ENCODE measurements at places on chromosomes 7 and 10.

DNA sequence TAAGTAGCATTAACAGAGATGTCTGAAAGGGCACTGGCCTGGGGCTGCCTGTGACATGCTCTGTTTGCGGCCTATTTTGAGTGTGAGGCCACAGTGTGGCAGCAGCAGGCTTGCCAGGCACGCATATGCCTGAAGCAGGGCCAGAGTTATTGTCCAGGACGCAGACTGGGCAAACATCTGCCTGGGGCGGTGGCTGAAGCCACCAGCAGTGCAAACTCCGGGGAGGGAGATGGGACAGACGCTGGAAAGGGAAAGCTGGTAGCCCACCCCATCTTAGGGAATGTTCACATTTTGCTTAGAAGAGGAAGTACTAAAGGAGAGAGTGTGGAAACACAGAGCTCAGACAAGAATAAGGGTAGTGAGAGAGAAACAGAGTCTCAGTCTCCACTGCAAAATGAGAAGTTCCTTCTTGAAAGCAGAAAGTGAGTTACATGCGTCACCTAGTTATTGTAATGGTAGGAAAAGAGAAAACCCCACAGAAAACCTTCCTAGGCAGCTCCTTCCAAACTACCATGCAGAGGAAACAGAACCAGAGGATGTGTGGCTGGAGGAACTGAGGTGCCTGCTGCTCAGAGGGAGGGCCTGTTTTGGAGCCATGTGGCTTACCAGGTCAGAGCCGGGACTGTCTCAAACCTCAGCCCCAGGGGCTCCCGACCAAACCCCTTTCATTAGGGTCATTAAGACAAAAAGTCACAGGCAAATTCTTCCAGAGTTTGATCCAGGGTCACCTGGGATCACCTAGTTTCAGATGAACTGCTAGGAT lies 14.5 kb downstream of the AKR1B1 start:
- no peak for DNase-seq

DNA sequence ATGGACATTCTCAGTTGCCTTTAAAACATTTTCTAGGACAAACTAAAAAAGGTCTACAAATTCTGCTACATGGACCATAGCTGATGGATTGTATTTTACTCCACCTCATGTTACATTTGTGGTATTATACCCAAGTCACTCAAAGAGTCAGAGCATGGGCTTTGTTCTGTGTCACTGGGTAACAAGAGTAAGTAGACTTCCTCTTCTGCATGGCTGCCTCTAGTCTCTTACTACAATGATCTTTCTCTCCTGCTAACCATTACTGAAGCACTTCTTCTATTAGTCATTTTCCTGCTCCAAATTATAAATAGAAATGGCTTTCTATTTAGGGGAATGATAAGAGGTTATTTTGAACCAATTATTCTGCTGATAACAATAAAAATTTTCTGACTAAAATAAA lies 727.4 kb upstream of the NRP1 start:
- no peak for DNase-seq

DNA sequence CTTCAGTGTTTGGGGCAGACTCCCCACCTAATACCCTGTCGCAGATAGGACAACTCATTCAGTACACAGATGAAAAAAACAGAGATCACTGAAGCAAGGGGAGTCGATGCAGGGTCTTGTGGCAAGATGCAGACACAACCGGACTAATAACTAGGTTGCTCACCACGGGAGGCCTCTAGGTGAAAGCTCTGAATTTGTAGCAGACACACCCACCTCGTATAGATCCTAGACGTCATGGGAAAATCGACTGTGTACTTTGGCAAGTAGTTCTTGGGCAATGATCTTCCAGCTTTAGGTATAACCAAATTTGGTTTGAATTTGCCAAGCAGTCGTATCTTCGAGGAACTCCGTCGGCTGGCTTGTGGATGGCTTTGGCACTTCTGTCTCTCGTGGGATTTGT lies 88.1 kb downstream of the TCF7L2 start:
- no peak for DNase-seq

DNA sequence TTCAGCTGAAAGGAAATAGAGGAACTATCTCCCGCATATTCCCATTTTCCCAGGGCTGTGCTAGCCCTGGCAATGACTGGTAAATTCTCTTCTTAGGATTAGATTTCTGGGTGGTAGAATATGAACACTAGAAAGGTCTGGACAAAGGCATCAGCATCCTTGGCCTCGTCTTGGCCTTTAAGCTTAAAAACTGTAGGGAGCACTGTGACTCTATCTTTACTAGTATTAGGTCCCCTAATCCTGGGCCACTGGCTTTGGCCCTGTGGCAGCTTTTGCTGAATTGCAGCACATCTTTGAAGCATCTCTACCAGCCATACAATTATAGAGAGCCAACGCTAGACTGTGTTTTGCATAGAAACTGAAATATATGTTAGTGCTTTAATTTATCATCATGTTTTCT lies 41.5 kb upstream of the EBLN1 start:
- DNase-seq: no peak

DNA sequence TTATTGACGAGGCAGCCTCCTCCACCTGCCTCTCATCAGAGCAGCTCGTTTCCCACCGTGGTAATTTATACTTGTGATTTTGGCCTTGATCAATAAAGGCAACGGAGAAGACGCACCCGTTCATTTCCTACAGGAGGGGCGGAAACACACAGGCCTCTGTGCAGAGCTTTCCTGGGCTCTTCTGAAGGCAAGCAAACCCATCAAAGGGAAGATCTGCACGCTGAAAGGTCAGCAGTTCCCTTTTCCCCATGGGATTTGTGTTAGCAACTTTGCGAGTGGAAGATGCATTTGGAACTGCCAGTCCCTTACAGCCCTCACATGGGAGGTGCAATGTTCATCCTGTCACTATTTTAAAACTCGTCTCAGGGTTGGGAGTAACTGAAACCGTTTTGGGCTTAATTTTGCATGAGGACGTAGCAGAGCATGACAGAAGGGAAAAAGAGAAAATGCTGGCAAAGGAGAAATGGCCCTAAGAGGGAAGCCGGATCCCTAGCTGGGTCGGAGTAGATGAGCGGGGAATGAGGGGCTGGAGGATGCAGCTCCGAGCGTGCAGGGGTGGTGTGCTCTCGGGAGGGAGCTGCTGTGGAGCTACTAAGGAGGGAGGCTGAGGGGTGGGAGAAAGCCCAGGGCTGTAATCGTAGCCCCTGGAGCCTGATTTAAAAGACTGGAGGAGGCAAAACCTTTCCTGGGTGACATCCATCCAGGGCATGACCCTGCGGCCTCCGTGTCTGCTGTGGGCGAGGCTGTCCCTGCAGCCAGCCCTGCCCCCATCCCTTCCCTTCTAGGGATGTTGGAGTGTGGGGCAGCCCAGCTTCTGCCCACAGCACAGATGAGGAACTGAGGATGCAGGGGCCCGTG lies 111.1 kb upstream of the FAM20C start:
- DNase-seq: no peak

- no peak for DNase-seq
Measured at GRCh38 chr10:119368991-119369869, 161.9 kb downstream of the GRK5 start.

DNA sequence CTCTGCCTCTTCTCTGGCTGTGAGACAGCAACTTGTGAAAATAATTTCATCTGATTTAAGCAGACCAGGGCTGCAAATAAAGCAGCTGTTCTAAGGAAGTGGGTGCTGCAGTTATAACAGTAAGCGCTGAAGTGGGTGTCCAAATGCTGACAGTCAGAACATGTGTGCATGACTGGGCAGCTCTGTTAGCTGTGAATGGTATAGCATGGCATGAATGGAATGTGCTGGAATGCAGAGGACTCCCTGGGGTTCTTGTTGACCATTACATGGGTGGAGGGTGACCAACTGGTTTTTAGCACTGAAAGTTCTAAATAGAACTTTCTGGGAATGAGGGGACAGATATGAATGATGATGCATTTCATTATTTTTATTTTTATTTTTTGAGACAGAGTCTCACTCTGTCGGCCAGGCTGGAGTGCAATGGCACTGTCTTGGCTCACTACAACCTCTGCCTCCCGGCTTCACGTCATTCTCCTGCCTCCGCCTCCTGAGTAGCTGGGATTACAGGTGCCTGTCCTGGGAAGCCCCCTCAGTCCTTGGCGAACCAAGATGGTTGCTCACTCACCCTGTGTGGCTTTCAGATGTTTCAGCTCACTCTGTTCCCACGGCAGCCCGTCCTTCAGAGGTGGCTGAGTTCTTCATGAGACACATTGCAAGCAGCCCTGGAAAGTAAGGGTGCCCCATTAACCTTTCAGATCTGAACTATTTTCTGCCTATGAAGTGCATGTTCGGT lies 319.8 kb upstream of the PHYHIPL start:
- peak; percentile 83 for DNase-seq

DNA sequence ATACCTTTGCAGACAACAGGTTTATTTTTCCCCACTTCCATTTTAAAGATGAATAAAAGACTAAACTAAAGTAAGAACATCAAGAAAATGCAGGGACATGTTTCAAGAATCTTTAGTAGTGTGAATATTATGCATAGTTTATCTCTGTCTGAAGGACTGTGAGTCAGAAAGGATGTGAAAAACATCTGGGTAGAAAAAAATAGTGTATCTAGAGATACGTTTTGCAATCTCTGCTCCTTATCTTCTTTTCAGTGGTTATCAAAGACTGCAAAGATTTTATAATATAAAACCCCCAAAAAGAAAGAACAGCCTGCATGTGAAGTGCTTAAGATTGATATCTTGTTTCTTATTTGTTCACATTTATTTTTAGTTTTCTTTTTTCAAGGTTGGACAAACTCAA lies 101.9 kb upstream of the ARHGAP21 start:
- peak; percentile 60 for DNase-seq

DNA sequence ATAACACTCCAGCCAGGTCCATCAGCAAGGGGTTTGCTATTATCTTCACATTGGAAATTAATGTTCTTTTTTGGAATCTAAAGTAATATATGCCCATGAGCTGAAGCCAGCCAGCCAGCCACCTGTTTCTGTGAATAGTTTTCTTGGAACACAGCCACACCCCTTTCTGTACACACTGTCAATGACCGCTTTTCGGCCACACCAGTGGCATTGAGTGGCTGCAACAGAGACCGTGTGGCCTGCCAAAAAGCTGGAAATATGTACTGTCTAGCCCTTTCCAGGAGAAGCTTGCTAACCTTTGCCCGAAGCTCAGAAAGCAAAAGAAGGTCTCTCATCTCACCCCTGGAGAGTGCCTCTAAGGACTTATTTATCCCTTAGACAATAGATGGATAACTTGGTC lies 98.5 kb upstream of the NPS start:
- no peak for DNase-seq

DNA sequence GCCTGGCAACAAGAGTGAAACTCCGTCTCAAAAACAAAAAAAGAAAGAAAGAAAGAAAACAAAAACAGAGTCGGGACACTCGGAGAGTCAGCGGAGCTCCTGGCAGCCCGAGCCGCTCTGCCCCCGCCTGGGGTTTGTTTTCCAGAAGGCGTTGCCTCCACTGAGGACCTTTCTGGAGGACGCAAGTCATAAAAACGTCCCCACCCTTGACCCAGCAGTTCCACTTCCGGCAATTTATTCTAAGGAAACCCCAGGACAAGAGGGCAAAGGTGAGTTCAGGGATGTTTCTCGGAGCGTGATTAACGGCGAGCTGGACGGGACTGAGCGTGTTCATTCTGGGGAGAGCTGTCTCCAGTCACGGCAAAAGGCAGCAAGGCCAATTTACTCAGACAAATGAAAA lies 27.0 kb upstream of the SUN1 start:
- DNase-seq: no peak

GRCh38 chr7:92336662-92337340 lies 91.0 kb downstream of the ANKIB1 start:
- DNase-seq: no peak

GRCh38 chr7:151697942-151698341 lies 178.2 kb upstream of the RHEB start:
- no peak for DNase-seq

GRCh38 chr7:98826387-98826786 lies 43.4 kb downstream of the TMEM130 start:
- DNase-seq: no peak

DNA sequence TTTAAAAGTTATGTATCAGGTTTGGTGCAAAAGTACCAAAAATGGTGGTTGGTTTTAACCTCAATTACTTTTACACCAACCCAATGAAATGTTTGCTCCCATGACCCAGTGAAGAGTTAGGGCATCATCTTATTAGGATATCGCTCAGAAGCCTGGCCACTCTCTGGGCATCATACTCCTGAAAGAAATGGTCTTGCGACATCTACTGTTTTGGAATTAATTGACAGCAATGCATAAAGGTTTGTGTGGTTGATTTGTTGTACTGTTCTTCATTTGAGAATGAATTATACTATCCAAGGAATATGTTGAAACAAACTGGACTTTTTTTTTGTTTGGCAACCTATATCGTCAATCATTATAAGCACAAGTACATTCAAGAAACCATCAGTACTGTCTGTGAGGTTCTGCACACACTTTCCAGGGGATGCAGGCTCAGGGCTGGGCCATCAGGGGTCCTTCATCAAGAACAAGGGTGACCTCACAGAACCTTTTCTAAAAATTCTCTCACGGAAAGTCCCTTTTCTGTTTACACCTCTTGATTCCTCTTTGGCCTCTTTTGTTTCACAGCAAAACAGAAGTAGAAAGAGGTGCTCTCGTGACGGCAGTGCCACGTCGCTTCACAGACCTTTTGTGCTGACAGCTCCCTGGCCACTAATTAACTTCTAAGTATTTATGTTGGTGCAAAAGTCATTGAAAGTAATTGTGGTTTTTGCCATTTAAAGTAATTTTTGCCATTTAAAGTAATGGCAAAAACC lies 117.2 kb upstream of the KLF6 start:
- no peak for DNase-seq

GRCh38 chr10:90884431-90884830 lies 12.7 kb downstream of the RPP30 start:
- DNase-seq: no peak

DNA sequence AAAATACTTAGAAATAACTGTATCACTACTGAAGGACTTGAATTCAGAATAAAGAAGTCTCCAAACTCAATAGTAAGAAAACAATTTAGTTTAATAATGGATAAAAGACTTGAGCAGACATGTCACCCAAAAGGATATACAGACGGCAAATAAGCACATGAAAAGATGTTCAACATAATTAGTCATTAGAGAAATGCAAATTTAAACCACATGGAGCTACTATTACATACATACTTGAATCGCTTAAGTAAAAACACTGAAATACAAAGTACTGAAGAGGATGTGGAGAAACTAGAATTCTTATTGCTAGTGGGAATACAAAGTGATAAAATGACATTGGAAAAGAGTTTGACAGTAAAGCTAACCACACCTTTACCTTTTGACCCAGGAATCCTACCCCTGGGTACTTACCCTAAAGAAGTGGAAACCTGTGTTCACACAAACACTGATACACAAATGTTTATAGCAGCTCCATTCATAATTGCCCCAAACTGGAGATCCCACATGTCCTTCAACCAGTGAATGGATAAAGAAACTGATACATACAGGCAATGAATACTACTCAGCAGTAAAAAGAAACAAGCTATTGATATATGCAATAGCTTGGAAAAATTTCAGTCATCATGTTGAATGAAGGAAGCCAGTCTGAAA lies 54.3 kb upstream of the NFKB2 start:
- no peak for DNase-seq
